ENCODE measurements at places on chromosomes 1 and 21. TPM values are rescaled to one million over a fixed set of nuclear protein-coding genes. Genes with fewer than 3 reads are reported as not detected.

- DNase-seq, result no peak
These were observed 2.6 kb downstream of the CROCC start for GRCh38 chr1:16924216-16924918.

DNA sequence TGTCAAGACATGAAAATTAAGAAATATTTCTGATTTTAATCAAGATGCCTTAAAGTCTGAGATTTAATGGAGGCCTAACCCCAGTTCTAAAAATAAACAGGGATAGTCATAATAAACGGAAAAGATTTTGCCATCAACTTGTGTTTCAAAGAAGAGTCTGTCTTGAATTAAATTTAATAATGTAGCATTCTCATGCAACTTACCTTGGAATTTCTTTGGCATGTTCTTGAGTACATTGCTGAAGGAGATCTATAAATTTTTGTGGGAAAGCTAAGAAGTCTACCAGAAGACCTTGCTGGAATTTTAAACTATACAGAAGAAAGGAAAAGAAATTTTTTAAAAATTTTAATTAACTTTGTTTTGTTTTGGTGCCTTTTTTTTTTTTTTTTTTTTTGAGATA, 10.6 kb downstream of the SASS6 start:
- no peak for DNase-seq

The CBR3 gene
- total RNA-seq, result 16.1 TPM

- no peak for DNase-seq
These were observed 6.6 kb downstream of the PEAR1 start for GRCh38 chr1:156899956-156900718.

- DNase-seq, result no peak
These were observed 10.2 kb downstream of the TMPRSS3 start for GRCh38 chr21:42385619-42386018.

- peak; percentile 98 for DNase-seq
These were observed at the start of gene IFT25 for GRCh38 chr1:53945433-53946251. Gene IFT25 (minus strand): TSS chr1:53945699. CDS start chr1:53940082, 5,617 bp downstream.

DNA sequence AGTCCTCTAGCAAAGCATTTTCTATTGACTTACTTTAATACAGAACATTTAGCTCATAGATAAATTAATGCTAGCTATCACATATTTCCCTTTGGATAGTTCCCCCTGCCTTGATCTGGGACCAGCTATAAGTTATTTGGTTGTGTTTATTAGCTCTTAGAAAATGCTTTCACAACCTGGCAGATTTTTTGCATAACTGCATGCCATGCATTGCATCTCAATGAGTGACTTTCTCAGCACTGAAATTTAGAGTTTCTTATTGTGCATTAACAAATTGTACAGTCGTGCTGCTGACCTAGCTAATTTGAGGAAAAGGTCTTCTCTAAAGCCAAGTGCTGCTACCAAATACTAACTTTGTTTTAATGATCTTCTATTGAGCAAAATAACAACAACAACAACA, 164.8 kb downstream of the PLPPR5 start:
- DNase-seq, result no peak

GRCh38 chr1:189851806-189852367, 625.8 kb downstream of the BRINP3 start:
- DNase-seq, result no peak

GRCh38 chr1:222370081-222370912, 177.6 kb downstream of the HHIPL2 start:
- DNase-seq, result no peak

GRCh38 chr1:112704391-112704933, 2.5 kb downstream of the RHOC start:
- peak; percentile 62 for DNase-seq

- no peak for DNase-seq
These were observed 63.0 kb upstream of the BACH1 start for GRCh38 chr21:29235714-29236197.

GRCh38 chr1:58779801-58780382, 4.0 kb downstream of the JUN start:
- no peak for DNase-seq

GRCh38 chr1:98813738-98814309, 152.3 kb downstream of the SNX7 start:
- no peak for DNase-seq

DNA sequence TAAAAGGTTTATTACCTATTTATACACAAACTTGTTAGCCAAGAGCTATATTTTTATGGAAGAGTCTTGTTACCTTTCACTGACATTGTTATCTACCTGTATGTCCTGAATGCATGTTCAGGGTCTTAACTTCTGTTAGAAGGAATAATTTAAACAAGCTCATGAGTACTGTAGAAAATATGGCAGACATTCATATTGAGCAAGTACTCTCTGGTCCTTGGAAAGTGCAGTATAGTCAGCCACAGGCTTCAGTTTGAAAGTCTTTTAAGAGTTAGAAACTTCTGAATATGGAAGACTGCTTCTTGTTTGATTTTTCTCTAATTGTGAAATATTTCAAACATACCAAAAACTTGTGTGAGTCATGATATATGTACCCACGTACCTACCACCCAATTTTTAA, 16.6 kb downstream of the DIP2A start:
- DNase-seq, result no peak

- DNase-seq, result no peak
These were observed 466.2 kb upstream of the PBX1 start for GRCh38 chr1:164092603-164093353.

All from activated CD8-positive, alpha-beta memory T cell treated with anti-CD3 and anti-CD28 coated beads, Interleukin-2, amount 10 ng/mL, durations not matched to agents 7 days and 5 days (primary cell).